ENCODE measurements at places on chromosomes 11 and 22.

GRCh38 chr11:73151416-73151815, 9.3 kb upstream of the FCHSD2 start:
- peaks cover 41% of the 10 kb centered on the region for H3K4me1 ChIP-seq
- H3K27me3 ChIP-seq, result no peaks in the 10 kb centered on the region
- DNase-seq, result no peak
- no peaks in the 10 kb centered on the region for H3K36me3 ChIP-seq
- no peak overlapping the region for H3K4me3 ChIP-seq
- no peak overlapping the region for H3K27ac ChIP-seq

GRCh38 chr11:67291481-67292381, 2.6 kb downstream of the ANKRD13D start:
- H3K27me3 ChIP-seq, result no peaks in the 10 kb centered on the region
- H3K4me3 ChIP-seq, result no peak overlapping the region
- peaks cover 63% of the 10 kb centered on the region for H3K4me1 ChIP-seq
- no peak overlapping the region for H3K27ac ChIP-seq
- peaks cover 21% of the 10 kb centered on the region for H3K36me3 ChIP-seq
- DNase-seq, result no peak

GRCh38 chr11:120893440-120894201, 130.3 kb upstream of the TBCEL start:
- no peak overlapping the region for H3K27ac ChIP-seq
- H3K4me1 ChIP-seq, result no peaks in the 10 kb centered on the region
- no peaks in the 10 kb centered on the region for H3K27me3 ChIP-seq
- DNase-seq, result no peak
- no peaks in the 10 kb centered on the region for H3K36me3 ChIP-seq
- H3K4me3 ChIP-seq, result no peak overlapping the region

DNA sequence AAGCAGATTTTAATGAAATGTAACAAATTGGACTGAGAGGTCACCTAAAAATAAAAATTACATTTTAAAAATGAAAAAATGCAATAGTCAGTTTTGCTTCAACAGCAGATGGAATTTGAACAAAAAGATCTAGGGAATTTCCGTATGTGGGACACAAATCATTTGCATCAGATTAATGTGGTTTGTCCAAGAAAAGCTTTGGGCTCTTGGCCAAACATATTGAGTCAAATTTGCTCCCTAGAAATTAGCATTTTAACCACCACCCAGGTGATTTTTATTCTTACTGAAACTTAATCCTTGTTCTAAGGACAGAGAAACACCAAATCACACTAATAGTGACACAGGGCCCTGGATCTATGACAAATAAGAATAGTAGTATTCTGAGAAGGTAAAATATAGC, 1477.8 kb downstream of the FAM181B start:
- no peak overlapping the region for H3K27ac ChIP-seq
- no peak for DNase-seq
- H3K27me3 ChIP-seq, result no peaks in the 10 kb centered on the region

GRCh38 chr22:29260601-29261315, 7.0 kb downstream of the RHBDD3 start:
- H3K4me3 ChIP-seq, result no peak overlapping the region
- no peak for DNase-seq
- no peaks in the 10 kb centered on the region for H3K36me3 ChIP-seq

DNA sequence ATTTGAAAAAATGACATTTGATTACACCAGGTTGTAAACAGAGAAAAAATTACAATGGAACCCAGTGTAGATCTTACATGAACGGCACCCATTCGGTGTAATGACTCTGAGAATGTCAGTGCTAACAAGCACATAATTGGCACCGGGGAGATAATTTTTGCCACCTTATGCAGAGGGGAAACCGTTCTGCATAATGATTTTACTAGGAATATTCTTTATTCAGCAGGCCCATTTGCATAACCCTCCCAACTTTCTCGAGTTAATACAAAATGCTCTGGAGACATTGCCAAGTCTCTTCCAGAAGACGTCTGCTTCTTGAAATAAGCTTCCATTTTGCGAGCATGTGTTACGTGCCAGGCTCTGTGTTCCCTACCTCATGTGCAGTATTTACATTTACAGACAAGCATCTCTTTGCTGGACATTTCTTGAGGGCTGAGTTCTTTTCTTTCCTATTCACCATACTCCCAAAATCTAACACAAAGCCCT, 275.8 kb downstream of the MIAT start:
- no peaks in the 10 kb centered on the region for H3K4me1 ChIP-seq
- no peaks in the 10 kb centered on the region for H3K36me3 ChIP-seq
- H3K27me3 ChIP-seq, result no peaks in the 10 kb centered on the region

DNA sequence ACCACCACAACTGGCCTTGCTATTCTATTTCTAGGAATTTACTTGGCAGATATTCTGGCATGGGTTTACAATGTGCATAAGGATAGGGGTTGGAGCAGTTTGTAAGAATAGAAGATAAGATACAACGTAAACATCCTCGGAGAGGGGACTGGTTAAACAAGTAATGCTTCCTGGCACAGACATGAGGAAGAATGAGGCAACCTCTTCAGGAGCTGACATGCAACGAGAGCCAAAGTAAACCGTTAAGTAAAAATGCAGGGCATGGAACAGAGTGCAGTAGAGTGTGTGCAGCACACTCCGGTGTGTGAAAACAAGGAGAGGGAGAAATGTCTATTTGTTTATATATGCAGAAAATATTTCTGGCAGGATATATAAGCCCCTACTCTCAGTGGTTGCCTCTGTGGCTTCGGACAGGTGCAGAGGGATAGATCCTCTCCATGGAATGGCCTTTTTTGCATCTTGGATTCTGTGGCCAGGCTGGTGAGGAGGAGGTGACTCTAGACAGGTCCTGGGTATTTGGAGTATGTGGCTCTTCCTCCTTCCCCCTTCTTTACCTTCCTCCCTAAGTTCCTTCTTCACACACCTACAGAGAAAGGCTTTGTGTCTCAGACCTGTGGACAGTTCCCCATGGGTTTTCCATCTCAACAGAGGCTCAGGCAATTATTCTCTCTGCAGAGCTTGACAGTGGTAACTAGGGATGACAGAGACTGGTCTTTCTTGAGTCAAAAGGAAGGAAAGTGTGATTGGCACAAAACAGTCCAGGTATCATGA, 2.5 kb downstream of the RAB36 start:
- H3K36me3 ChIP-seq, result no peaks in the 10 kb centered on the region
- H3K4me3 ChIP-seq, result no peak overlapping the region
- H3K27ac ChIP-seq, result no peak overlapping the region
- peaks cover 21% of the 10 kb centered on the region for H3K27me3 ChIP-seq

DNA sequence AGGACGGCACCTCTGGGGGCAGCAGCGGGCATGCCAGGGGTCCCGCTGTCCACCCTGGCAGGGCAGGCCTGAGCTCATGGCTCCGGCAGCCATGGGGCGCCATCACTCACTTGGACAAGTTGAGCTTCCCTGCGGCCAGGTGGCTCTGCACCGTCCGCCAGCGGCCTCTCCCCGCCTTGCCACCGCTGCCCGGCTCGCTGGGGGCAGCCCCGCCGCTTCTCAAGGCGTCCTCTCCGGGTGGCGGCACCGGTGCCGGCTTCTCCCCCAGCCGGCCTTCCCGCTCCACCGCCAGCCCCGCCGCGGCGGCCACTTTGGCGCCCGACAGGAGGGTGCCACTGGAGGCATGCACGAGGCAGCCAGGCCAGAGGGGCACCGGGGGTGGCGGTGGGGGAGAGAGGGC, 35.0 kb downstream of the SYT7 start:
- DNase-seq, result no peak
- no peak overlapping the region for H3K27ac ChIP-seq
- no peaks in the 10 kb centered on the region for H3K36me3 ChIP-seq
- no peaks in the 10 kb centered on the region for H3K4me1 ChIP-seq

DNA sequence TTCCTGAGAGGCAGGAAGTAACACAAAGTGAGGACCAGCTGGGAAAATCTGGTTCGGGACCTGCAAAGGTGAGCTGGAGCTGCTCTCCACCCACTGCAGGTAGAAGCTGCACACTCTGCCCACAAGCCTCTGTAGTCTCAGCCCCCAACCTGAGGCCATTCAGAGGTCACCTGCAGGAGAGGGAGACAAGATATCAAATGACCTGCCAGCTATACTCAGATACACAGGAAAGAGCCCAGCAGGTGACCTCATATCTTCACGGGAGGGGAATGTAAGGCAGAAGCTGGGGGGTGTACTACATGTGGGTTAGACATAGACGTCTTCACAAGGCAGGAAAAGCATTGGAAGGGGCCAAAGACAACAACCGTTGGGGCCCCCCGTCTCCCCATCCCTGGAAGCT, 86.1 kb downstream of the APIP start:
- no peak overlapping the region for H3K27ac ChIP-seq
- no peaks in the 10 kb centered on the region for H3K4me1 ChIP-seq
- no peaks in the 10 kb centered on the region for H3K36me3 ChIP-seq
- no peak overlapping the region for H3K4me3 ChIP-seq
- no peak for DNase-seq

DNA sequence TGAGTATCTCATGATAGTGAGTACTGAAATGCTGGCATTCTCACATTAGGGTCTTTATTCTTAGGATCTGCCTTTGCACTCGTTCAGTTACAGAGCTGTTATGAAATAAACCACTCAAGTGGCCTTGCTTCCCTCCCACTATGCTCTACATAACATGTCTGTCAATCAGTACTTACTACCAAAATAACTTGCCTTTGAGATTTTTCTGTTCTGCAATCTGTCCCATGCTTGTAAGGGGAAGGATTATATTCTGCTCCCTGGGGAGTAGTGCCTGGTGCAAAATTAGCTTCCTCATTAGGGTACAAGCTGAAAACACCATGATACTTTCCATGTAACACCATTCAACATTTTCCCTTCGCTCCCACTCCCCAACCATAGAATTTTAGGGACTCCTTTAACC, 1.9 kb upstream of the GRAP2 start:
- H3K4me1 ChIP-seq, result peaks cover 34% of the 10 kb centered on the region
- no peaks in the 10 kb centered on the region for H3K27me3 ChIP-seq
- no peaks in the 10 kb centered on the region for H3K36me3 ChIP-seq
- no peak overlapping the region for H3K27ac ChIP-seq

GRCh38 chr11:897253-898142, 13.1 kb downstream of the CHID1 start:
- H3K27ac ChIP-seq, result no peak overlapping the region
- no peaks in the 10 kb centered on the region for H3K27me3 ChIP-seq
- H3K36me3 ChIP-seq, result peaks cover 11% of the 10 kb centered on the region
- DNase-seq, result no peak
- H3K4me3 ChIP-seq, result no peak overlapping the region

DNA sequence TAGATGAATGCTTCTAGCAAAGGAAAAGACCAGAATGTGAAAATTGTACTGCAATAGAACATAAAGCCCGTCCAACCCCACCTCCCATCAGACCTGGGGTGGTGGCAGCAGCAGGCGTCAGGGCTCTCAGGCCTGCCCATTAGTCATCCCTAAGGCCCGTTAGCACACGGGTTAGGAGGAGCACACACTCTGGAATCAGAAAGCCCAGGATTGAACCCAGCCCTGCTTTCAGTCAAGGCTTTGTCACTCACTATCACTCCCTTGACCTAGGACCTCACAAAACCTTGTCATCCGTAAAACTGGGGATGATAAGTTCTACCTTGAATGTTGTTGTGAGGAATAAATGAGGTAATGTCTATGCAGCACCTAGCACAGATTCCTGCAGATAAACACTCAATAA, 26.9 kb downstream of the MICAL3 start:
- H3K36me3 ChIP-seq, result no peaks in the 10 kb centered on the region
- peaks cover 28% of the 10 kb centered on the region for H3K4me1 ChIP-seq
- H3K4me3 ChIP-seq, result no peak overlapping the region

GRCh38 chr11:101049813-101050212, 79.8 kb downstream of the PGR start:
- H3K27ac ChIP-seq, result no peak overlapping the region
- no peak overlapping the region for H3K4me3 ChIP-seq
- no peaks in the 10 kb centered on the region for H3K27me3 ChIP-seq
- H3K36me3 ChIP-seq, result no peaks in the 10 kb centered on the region
- DNase-seq, result no peak

GRCh38 chr22:49678842-49679170, 148.9 kb downstream of the BRD1 start:
- no peaks in the 10 kb centered on the region for H3K4me1 ChIP-seq
- no peak for DNase-seq
- no peaks in the 10 kb centered on the region for H3K36me3 ChIP-seq
- H3K4me3 ChIP-seq, result no peak overlapping the region

DNA sequence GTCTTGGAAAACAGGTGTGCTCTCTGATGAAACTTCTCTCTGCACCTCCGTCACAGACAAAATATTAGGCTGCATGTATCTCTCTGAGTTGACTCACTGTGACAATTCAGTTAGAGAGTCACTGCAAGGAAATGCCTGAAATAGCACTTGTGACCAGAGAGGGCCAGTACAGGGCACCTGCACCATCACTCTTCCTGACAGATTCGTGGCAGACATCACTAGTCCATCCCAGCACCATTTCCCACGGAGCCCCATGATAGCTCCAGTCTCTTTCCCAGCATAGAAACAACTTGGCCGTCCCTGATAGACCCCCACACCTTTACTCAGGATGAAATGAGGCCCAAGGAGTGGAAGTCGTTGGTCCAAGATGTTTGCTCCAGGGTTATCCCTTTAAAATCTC, 73.3 kb upstream of the ISX start:
- no peaks in the 10 kb centered on the region for H3K4me1 ChIP-seq
- no peak overlapping the region for H3K4me3 ChIP-seq
- no peak overlapping the region for H3K27ac ChIP-seq
- no peaks in the 10 kb centered on the region for H3K36me3 ChIP-seq
- DNase-seq, result no peak

DNA sequence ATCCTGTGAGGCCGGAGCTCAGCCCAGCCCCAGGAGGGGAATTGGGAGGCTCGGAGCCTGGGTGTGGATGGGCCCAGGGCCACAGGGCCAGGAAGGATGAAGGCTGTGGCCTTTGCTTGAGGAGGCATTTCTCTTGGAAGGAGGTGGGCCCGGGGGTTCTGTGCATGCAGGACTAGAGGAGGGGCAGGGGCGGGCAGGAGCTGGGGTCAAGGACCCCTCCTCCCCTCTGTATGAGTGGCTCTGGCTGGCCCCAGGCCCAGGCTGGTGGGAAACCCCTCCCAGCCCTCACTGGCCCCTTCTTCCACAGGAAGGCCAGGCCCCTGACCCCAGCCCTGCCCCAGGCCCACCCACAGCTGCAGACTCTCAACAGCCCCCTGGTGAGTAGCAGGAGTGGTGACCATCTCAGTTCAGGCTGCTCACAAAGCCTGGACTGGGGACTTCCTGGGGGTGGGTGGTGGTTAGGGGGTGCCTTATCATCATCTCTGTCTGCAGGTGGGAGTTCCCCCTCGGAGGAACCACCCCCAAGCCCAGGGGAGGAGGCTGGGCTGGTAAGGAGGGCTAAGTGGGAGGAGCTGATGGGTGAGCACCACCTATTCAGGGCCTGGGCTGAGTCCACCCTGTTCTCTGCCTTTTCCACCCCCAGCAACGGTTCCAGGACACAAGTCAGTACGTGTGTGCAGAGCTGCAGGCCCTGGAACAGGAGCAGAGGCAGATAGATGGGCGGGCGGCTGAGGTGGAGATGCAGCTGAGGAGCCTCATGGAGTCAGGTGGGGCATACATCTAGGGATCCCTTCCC, 6.0 kb downstream of the KCNK7 start:
- H3K27me3 ChIP-seq, result no peaks in the 10 kb centered on the region
- DNase-seq, result no peak
- peaks cover 11% of the 10 kb centered on the region for H3K36me3 ChIP-seq
- H3K4me1 ChIP-seq, result peaks cover 17% of the 10 kb centered on the region

GRCh38 chr22:36860821-36861659, at the start of gene NCF4:
TSS of gene NCF4 (plus strand) at chr22:36861006. CDS start at chr22:36861172, 166 bp downstream.
- no peaks in the 10 kb centered on the region for H3K27me3 ChIP-seq
- H3K4me3 ChIP-seq, result peak within 1 kb of the TSS; percentile 15
- peak; percentile 20 for DNase-seq
- H3K4me1 ChIP-seq, result peaks cover 5% of the 10 kb centered on the region

- H3K27ac ChIP-seq, result no peak overlapping the region
- H3K27me3 ChIP-seq, result no peaks in the 10 kb centered on the region
- no peaks in the 10 kb centered on the region for H3K4me1 ChIP-seq
- H3K4me3 ChIP-seq, result no peak overlapping the region
These were observed 276.7 kb upstream of the API5 start for GRCh38 chr11:43035086-43035485.

Data from CD8-positive, alpha-beta memory T cell (primary cell).